Germinal center (tissue), 1 donor: ENCODE measurements at places on chromosomes 3 and 15.

DNA sequence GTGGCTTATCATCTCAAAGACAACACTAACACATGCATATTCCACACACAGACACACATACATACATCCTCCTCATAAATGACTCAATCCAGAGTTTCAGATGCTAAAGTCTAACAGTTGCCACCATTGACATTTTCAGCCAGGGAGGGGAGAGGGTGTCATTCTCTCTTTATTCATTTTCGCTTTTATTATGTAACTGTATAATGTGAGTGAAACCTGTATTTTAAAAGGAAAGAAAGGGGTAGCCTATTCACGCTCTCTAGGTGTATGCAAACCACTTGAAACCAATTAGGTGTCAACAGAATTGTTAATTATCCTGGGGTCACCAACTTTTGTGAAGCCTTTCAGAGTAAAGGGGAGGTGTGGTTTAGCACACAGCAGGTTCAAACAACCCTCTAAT lies 1282.9 kb downstream of the ROBO2 start:
- no peak for DNase-seq

DNA sequence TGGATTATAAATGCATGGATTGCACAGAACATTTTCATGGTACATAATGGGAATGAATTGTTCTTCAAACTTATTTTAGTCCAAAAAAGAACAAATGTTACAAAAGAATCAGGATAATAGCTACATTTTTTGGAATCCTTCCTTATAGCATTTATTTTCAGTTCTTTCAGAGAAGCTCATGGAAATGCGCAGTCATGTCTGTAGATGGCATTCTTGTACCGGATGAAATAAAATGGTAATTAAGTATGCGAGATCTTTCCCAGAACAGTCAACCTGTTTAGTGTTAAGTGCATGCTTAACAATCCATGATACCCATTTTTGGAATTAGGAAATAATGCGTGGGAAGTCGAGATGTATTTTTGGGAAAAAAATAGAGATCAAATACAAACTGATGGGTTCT lies 38.2 kb upstream of the GOLGA8B start:
- no peak for DNase-seq

- no peak for DNase-seq
Measured at GRCh38 chr3:187150186-187150585, 10.9 kb upstream of the RPL39L start.

DNA sequence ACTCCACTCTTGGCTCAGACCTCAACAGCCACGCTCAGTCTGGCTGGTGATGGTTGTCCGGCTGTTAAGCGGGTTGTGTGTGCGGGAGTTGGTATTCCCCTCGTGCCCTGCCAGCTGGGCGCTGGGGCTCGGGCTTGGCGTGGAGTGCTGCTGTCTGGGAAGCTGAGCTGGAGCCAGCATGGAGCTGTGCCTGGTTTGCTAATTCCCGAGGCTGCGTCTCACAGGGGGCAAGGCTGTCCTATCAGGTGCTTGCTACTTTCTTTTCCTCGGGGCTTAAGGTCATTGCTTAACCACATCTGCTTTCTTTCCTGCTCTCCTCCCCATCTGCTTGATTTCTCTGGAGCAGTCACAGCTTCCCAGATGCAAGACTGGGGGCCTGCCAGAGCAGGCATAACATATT lies 29.9 kb downstream of the PDIA5 start:
- DNase-seq = no peak
